ENCODE measurements at places on chromosomes 2 and 18. TPM values are rescaled to one million over a fixed set of nuclear protein-coding genes. Genes with fewer than 3 reads are reported as not detected.

- H3K4me1 ChIP-seq = no peaks in the 10 kb centered on the region
- H3K27me3 ChIP-seq = peaks cover 7% of the 10 kb centered on the region
- no peak overlapping the region for H3K4me3 ChIP-seq
Observed at GRCh38 chr2:176755537-176756135, 457.0 kb upstream of the HNRNPA3 start.

- no peak overlapping the region for H3K27ac ChIP-seq
- peaks cover 58% of the 10 kb centered on the region for H3K27me3 ChIP-seq
- no peak overlapping the region for H3K4me3 ChIP-seq
- H3K4me1 ChIP-seq = no peaks in the 10 kb centered on the region
- no peaks in the 10 kb centered on the region for H3K36me3 ChIP-seq
- no peak for DNase-seq
Observed at GRCh38 chr2:84858937-84859336, 21.9 kb downstream of the TRABD2A start.

DNA sequence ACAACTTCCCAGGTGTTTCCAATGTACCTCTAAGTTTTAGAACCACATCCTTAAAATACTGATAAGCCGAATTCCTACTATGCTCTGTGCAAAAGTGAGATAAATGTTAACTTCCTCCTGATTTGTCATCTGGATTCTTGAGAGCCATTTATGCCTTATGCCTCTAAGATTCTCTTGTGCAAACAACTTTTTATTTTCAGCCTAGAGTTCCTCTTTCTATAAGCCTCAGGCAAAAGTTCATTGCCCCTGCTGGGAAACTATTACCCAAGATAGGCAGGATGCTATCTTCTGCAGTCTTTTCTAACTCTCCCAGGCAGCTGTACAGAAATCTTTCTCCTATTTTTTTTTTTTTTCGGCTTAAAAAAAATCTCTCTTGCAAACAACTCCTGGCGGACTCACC is 216.1 kb downstream of the KCNJ3 start:
- no peak overlapping the region for H3K4me3 ChIP-seq
- H3K4me1 ChIP-seq = no peaks in the 10 kb centered on the region
- H3K27me3 ChIP-seq = peaks cover 2% of the 10 kb centered on the region

GRCh38 chr2:203453858-203454451 is 81.1 kb downstream of the RAPH1 start:
- peak overlapping the region; percentile 62 for H3K27ac ChIP-seq
- peaks cover 42% of the 10 kb centered on the region for H3K4me1 ChIP-seq
- no peak for DNase-seq
- H3K27me3 ChIP-seq = no peaks in the 10 kb centered on the region

DNA sequence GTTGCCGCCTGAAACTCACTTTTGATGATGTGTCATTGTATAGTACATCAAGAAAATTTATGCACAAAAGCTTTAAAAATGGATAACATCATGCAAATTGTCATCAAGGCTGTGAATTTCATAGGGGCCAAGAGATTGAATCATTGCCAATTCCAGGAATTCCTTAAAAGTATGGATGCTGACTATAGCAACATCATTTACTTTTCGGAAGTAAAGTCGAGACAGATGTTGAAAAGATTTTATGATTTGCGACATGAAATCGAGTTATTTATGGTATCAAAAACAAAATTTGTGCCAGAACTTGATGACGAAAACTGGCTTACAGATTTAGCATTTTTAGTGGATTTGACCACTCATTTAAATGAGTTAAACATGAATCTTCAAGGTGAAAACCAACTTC is 56.3 kb downstream of the ASB1 start:
- H3K27me3 ChIP-seq = no peaks in the 10 kb centered on the region
- H3K27ac ChIP-seq = no peak overlapping the region
- H3K36me3 ChIP-seq = peaks cover 8% of the 10 kb centered on the region
- no peak overlapping the region for H3K4me3 ChIP-seq

DNA sequence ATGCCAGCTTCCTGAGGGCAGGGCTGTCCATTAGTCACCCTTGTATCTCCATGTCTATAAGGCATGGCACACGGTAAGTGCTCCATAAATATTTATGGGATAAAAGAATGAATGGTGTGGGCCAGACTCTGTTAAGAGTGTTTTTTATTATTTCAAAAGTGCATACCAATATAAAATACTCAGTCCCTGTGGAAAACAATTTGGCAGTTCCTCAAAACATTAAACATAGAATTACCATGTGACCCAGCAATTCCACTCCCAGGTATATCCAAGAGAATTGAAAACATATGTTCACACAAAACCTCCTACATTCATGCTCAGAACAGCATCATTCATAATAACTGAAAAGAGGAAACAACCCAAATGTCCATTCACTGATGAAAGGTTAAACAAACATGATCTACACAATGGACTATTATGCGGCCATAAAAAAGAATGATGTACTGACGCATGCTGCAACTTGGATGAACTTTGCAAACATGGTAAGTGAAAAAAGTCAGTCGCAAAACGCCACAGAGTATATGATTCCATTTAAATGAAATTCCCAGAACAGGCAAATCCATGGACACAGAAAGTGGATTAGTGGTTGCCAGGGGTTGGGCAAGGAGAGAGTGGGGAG is 69.1 kb upstream of the TCF7L1 start:
- H3K27ac ChIP-seq = no peak overlapping the region
- no peak for DNase-seq
- H3K36me3 ChIP-seq = no peaks in the 10 kb centered on the region
- peaks cover 11% of the 10 kb centered on the region for H3K4me1 ChIP-seq
- H3K27me3 ChIP-seq = peaks cover 3% of the 10 kb centered on the region
- no peak overlapping the region for H3K4me3 ChIP-seq

DNA sequence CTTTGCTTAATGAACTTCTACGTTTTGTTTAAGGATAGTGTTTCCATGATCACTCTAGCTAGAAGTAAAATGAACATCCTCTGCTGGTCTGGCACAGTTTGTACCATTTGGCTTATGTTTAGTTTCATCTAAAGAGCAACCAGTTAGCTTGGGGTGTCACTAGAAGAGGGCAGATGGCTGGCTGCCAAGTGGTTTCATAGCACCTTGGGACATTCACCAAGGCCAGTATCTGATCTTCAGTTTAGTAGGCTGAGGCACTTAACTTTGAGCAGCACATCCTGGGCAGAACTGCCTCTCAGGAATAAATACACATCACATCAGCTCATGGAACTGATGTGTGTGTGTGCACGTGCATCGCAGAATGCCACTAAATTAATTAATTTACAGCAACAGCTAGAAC is 68.4 kb downstream of the NXPH2 start:
- no peak for DNase-seq
- peaks cover 2% of the 10 kb centered on the region for H3K27me3 ChIP-seq
- no peaks in the 10 kb centered on the region for H3K36me3 ChIP-seq
- no peak overlapping the region for H3K27ac ChIP-seq

DNA sequence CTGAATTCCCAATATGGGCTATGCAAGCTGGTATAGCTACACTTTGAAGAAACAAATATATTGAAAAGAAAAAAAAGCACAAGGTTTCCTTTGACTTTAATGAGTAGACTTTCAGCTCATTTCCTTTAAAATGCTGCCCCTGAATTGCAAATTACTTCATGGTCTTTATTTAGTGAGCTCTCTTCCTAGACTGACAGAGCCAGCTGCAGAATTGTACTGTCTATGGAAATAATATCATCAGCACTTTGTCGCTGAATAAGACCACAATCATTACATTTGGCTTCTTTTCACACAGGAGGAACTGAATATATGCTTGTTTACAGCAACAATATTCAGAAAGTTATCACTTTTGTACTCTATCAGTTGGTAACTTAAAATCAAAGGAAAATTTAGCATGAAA is 41.7 kb downstream of the ARL5A start:
- no peak overlapping the region for H3K4me3 ChIP-seq
- DNase-seq = no peak
- H3K27ac ChIP-seq = no peak overlapping the region
- no peaks in the 10 kb centered on the region for H3K27me3 ChIP-seq
- H3K4me1 ChIP-seq = no peaks in the 10 kb centered on the region

DNA sequence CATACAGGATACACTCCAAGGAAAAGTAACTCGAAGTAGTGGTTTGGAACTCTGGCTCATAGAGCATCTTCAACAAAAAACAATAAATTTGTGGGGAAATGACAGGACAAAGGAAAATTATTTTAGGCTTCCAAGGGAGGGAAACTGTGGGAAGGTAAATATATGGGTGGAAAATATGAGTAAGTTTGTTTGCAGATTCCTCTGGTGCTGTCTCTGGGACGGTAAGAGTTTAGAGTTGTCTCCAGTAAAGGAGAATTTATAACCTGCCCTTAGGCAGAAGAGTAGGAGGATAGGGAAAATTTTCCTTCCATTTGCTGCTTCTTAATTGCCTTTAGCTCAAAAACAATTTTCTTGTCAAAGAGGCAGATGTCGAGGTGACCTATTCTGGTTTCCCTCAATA is 19.3 kb downstream of the HNMT start:
- no peak for DNase-seq
- no peak overlapping the region for H3K4me3 ChIP-seq
- no peak overlapping the region for H3K27ac ChIP-seq
- peaks cover 9% of the 10 kb centered on the region for H3K4me1 ChIP-seq
- H3K36me3 ChIP-seq = no peaks in the 10 kb centered on the region

The MMADHC gene
- 90.4 TPM for total RNA-seq

The GREB1 gene
- total RNA-seq = 0.52 TPM

The MRPS5 gene
- 32.9 TPM for total RNA-seq

The MFSD6 gene
- total RNA-seq = 6.9 TPM

Data from chondrocyte (in vitro differentiated cells).